ENCODE measurements at places on chromosomes 1 and 21.

DNA sequence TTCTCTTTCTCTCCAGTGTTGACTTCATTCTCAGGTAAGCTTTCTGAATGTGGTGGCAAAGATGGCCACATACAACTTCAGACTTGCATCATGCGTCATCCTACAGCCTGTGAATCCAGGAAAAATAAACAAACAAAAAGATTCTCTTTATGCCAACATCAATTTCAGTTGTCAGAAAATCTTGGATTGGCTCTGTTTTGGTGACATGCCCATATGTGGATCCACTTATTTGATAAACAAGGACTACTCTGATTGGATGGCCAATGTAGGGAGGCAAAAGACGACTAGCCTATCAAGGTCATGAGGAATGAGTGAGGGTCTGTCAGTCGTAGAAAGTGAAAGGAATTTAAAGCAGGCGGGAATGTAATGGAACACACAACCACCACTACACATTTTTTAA, 866.6 kb downstream of the USP25 start:
- DNase-seq, result no peak

- DNase-seq, result no peak
Measured at GRCh38 chr1:158011714-158012113, 18.3 kb downstream of the KIRREL1 start.

- DNase-seq, result peak; percentile 5
Measured at GRCh38 chr1:165143437-165144065, 213.0 kb downstream of the LMX1A start.

GRCh38 chr1:9300573-9300972, 7.9 kb downstream of the SPSB1 start:
- DNase-seq, result no peak

DNA sequence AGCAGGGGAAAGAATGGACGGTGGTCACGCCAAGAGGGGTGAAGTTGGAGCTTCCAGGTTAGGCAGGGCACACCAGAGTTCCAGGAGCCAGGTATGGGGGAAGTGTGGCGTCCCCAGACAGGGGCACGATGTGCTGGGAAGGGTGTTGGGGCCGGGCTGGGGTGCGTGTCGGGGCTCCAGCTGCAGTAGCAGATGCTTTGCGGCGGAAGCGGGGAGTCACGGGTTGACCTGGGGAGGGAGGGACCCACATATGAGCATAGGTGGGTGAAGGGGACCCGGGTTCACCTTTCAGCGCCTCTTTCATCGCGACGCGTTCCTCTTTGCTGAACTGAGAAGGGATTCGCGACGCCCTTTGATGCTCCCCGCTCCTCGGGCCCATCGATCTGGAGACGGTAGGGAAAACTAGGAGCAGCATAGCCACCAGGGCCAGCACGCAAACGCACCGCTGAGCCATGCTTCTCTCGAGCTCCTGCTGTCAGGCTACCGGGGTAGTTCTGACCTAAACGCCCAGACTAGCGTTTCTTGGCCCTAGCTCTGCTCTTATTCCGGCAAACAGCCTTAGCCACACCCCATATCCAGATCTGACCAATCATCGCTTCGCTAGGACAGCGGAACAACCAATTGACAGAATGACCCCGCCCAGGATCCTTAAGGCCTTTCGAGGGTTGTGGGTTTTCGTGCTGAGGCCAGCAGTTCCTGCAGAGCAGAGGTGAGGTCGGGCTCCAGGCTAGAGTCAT, at the start of gene PM20D1:
Gene PM20D1, minus strand, starts transcription at position 514 of the 737 bp plus-strand sequence. Its CDS starts 60 bp downstream, at position 454.
- peak; percentile 95 for DNase-seq

DNA sequence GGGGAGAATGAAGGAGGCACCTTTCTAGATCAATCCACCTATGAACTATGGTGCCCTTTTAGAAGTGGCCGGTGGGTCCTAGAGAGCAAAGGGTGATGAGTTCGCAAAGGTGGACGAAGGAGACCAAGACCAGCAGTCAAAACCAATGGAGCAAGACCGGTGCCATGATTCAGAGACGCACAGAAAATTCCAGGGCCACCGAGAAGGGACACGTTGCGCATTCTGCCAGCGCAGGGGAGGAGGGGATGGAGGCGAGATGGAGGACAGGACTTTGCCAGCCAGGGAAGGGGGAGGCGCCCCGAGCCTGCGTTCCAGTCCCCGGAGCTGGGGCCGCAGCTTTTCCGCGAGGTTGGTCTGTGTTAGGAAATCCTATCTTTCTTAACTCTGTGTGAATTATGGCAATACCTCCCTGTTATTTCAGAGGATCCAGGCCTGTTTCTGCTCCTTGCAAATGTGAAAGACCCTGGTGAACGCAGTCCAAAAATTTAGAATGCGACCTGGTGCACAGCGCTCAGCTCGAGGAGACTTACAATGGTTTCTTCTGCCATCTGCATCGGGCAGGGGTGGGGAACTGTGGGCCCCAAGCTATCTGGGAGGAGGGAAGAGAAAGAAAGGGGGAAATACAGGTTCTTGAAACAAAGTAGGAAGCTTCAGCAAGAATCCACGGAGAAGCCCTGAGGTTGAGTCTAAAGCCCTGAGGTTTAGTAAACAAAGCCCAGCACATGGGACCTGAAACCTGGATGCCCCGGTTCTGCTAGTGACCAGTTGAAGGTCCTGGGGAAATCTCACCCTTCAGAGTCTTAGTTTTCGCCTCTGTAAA, 129.4 kb downstream of the MRPS6 start:
- DNase-seq, result no peak

DNA sequence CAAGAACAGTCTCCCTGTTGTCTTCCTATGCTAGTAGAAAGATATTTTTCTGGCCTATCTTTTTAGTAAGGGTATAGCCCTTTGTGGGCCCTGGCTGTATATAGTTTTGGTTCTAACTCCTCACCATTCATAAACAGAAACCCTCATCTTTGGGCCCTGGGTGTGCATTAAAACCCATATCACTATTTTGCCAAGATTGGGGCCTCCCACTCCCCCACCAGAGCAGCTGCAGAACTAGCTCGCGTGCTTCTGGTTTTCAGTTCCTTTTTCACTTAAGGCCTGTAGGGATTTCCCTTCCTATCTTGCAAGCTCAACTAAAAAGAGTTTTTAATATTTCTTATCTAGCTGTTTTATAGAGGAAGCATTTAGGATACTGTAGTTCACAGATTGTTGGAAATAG, 106.4 kb downstream of the RGL1 start:
- DNase-seq, result no peak

GRCh38 chr1:94068999-94069918, 51.7 kb downstream of the ABCA4 start:
- no peak for DNase-seq

GRCh38 chr1:175877939-175878737, 134.7 kb upstream of the TNR start:
- DNase-seq, result no peak

DNA sequence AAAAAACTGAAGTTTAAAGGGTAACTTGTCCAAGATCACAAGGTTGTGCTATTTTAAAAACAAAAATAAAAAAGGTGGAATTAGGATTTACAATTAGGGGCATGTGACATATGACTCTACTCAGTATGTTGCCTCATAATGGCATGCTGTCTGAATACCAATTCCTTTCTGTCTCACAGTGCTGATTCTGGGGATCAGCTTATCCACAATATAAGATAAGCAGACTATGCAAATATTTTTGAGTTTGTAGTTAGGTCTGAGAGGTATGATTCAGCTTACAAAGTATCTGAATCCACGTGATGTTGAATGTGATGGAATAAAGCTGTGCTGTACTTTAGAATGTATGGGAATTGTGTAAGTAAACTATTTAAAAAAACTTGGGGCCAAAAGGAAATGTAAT, 216.6 kb downstream of the HHIPL2 start:
- DNase-seq, result no peak

GRCh38 chr1:174990382-174990999, 9.3 kb upstream of the CACYBP start:
- DNase-seq, result peak; percentile 65

DNA sequence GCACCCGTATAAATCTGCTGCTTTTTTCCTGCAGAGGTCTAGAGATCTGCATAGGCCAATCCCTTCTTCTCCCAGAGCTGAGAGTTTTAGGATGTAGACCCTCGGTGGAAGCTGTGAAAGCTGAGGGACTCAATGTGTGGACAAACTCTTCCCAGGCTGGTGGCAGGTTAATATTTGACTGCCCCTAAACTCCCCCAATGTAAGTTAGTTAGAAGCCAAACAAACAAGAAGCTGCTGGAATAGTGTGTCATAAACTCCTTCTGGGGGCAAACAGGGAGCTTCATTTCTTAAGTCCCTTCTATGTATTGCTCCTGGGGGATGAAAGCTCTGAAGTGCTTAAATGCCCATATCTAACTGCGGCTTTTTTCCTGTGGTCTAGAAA, 72.3 kb downstream of the SCMH1 start:
- no peak for DNase-seq
